Breast epithelium (tissue), 4 donors: ENCODE measurements at places on chromosomes 1 and 21. TPM values are rescaled to one million over a fixed set of nuclear protein-coding genes. Genes with fewer than 3 reads are reported as not detected.

TP73 gene
- total RNA-seq, result 0.66 TPM

LMX1A gene
- total RNA-seq, result not detected

DNA sequence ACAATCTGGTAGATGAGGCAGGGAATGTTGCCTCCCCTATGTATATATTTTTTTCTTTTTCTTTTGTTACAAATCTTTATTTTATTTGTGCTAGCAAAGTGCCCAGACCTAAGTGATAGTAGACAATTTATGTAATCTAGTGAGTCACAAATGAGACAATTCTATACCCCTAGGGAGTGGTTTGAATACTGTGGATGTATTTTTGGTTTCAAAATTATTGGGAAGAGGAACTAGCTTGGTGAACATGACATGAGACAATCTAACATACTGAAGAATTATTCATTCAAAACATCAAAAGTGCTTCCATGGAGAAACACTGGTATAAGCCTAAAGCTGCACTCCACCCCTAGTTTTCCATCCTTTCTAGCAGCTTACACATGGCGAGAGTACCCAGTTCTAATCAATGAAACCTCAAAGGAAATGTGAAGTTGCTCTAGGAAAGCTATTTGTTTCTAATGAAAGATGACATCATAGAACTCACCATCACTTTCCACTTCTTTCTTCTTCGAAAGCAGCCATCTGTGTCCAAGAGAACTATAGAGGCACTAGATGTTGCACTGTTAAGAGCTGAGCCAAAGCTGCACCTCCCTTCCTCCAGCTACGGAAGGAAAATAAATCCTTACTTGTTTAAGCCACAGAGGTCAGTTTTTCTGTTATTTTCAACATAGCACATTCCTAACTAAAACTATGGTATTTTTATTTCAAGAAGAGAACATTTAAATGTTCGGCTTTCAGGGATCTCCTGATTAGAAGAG lies 764.6 kb downstream of the LTN1 start:
- no peaks in the 10 kb centered on the region for H3K27me3 ChIP-seq
- DNase-seq, result no peak
- H3K36me3 ChIP-seq, result no peaks in the 10 kb centered on the region

DNA sequence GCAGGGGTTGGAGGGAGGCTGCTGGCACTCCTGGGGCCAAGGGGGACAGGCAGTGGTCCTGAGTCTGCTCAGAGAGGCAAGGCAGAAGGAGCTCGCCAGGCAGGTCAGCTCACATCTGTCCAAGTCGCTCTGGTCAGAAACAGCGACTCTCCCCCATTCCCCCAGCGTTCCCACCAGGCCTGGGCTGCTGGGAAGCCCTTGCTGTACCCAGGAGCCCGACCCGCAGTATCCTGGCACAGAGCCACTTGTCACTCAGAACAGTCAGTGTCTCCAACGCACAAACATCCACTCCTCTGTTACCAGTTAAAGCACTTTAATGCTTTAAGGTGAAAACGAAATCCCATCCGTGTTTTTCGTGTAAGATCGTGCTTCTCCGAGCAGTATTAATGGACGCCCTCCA lies 16.6 kb upstream of the CCDC27 start:
- no peaks in the 10 kb centered on the region for H3K4me1 ChIP-seq
- no peak for DNase-seq
- H3K36me3 ChIP-seq, result peaks cover 6% of the 10 kb centered on the region
- no peak overlapping the region for H3K4me3 ChIP-seq
- H3K27ac ChIP-seq, result no peak overlapping the region

GRCh38 chr1:231186356-231187115 lies 24.7 kb downstream of the TRIM67 start:
- peaks cover 45% of the 10 kb centered on the region for H3K27me3 ChIP-seq
- H3K4me3 ChIP-seq, result no peak overlapping the region
- H3K36me3 ChIP-seq, result no peaks in the 10 kb centered on the region
- H3K27ac ChIP-seq, result no peak overlapping the region
- no peak for DNase-seq

DNA sequence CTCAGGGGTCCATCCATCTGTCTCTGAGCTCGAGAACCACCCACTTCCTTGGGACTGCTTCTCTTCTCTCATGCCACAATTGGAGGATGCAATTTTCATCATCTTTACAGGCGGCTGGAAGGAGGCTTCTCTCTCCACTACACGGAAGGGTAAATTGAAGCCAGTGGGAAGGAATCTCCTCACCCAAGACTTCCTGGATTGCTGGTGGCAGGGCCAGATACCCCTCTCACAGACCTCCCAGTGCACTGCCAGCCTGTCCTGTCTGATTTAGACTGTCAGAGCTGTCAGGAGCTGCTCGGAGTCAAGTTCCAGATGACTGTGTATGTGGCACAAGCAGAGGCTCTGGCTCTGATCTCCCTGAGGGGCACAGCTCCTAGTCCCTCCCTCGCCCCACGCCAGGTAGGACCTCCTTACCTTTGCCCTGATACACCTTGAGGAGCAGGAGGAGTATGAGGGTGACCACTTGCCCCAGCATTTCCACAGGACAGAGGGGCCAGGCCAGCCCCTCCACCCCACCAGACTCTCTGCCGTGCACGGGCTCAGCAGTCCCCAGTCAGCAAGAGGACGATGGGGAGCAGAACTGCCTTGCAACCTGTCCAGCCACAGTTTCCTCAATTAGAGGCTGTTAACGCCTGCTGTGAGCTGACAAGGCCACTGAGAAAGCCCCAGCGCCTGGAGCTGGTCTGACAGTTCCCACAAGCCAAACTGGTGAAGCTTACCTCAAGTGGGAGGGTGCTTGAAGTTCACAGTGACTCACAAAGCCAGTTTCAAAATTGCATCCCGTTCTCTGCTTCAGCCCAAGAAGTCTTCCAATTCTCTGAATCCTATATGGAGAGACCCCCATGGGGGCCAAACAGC lies at the start of gene CD244:
Gene CD244, minus strand, starts transcription at position 685 of the 858 bp plus-strand sequence. Its CDS starts 210 bp downstream, at position 475.
- no peaks in the 10 kb centered on the region for H3K36me3 ChIP-seq
- no peaks in the 10 kb centered on the region for H3K27me3 ChIP-seq
- no peak within 1 kb of the TSS for H3K4me3 ChIP-seq
- DNase-seq, result no peak

DNA sequence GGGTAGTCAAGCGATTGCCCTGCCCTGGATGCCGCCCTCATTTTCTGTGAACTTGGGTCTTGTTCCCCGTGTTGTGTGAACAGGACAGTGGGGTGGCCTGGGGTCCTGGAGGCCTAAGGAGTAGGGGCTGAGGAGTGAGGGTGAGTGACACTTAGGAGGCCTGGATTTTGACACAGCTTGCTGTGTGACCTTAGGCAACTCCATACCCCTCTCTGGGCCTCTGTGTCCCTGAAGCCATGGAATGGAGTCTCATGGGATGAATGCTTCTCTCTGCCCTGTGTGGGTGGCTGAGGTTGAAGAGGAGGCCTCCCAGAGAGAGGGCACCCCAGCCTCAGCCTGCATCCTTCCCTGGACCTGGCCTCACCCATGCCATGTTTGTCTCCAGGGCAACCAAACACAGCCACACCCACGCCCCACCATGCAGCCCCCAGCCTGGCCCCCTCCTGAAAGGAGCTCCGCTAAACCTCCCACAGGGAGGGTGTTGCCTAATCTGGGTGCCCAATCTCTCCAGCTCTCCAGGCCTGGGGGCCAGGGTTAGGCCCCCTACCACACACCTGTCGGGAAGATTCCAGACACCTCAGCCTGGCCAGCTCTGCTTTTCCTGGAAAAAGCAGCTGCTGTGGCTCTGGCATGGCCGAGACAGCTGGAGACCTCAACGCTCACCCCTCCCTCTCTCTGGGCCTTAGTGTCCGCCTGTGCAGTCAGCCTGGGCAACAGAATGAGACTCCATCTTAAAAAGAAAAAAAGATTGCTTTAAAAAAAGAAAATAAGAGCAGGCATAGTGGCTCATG lies 9.9 kb downstream of the MYOM3 start:
- H3K4me3 ChIP-seq, result no peak overlapping the region
- peak; percentile 26 for DNase-seq
- no peaks in the 10 kb centered on the region for H3K27me3 ChIP-seq
- no peaks in the 10 kb centered on the region for H3K4me1 ChIP-seq
- no peaks in the 10 kb centered on the region for H3K36me3 ChIP-seq

- H3K4me1 ChIP-seq, result no peaks in the 10 kb centered on the region
- H3K4me3 ChIP-seq, result no peak overlapping the region
- no peaks in the 10 kb centered on the region for H3K36me3 ChIP-seq
- H3K27me3 ChIP-seq, result no peaks in the 10 kb centered on the region
- no peak for DNase-seq
- no peak overlapping the region for H3K27ac ChIP-seq
Observed at GRCh38 chr1:183191833-183192232, 5.8 kb downstream of the LAMC2 start.

DNA sequence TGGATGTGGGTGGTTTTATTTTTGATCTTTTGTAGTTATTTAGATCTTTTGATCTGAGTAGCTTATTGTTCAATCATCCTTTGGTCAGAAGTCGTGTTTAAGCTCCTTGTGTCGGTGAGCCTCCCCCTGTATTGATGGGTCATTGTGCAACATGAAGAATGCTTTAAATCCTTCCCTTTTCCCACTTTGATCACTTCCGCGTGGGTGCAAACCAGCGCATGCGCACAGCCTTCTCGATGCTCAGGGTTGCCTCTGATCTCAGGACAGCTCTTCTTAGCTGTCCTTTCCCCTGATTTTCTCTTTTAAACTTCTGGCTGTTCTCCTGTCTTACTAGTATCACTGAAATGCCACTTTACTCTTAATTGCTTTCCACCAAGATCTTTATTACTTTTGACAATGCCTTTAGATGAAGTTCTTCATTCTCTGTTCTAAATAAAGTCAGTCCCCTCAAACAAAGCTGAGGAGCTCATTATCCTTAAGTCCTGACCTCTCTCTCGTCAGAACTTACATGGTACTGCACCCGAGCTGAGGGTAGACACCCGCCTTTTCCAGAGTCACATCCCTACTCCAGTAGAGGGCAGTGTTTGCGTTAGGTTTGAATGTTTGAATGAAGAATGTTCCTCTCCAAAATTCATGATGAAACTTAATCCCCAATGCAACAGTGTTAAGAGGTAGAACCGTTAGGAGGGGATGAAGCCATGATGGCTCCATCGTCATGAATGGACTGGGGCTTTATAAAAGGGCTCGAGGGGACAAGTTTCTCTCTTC lies 547.9 kb upstream of the TMPRSS15 start:
- no peak overlapping the region for H3K27ac ChIP-seq
- H3K4me3 ChIP-seq, result no peak overlapping the region
- no peaks in the 10 kb centered on the region for H3K36me3 ChIP-seq
- no peaks in the 10 kb centered on the region for H3K27me3 ChIP-seq
- DNase-seq, result no peak

- H3K36me3 ChIP-seq, result peaks cover 10% of the 10 kb centered on the region
- no peak for DNase-seq
- no peaks in the 10 kb centered on the region for H3K4me1 ChIP-seq
- H3K27ac ChIP-seq, result no peak overlapping the region
Observed at GRCh38 chr21:32325706-32326105, 27.1 kb downstream of the MRAP start.

GRCh38 chr1:62327360-62328055 lies 8.3 kb upstream of the KANK4 start:
- DNase-seq, result no peak
- no peaks in the 10 kb centered on the region for H3K4me1 ChIP-seq
- H3K4me3 ChIP-seq, result no peak overlapping the region
- H3K27ac ChIP-seq, result no peak overlapping the region
- no peaks in the 10 kb centered on the region for H3K36me3 ChIP-seq
- no peaks in the 10 kb centered on the region for H3K27me3 ChIP-seq

DNA sequence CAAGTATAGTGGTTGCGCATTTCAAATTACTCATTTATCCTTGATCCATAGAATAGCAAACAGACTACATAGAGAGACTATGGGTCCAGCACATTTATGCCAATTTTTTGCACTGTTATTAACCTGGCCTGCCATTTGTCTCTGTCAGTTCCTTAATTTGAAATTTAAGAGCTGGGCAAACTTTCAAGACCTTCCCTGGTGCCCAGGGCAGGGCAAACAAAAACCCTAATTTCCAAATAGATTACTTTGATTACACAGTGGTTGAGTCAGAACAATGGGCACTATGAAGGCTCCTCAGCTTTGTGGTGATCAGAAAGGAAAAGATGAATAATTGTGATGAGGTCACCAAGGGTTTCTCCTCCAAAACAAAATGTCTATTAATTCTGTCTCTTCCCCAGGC lies 80.6 kb downstream of the TNFSF18 start:
- no peaks in the 10 kb centered on the region for H3K27me3 ChIP-seq
- H3K4me1 ChIP-seq, result no peaks in the 10 kb centered on the region
- H3K27ac ChIP-seq, result no peak overlapping the region
- DNase-seq, result no peak

DNA sequence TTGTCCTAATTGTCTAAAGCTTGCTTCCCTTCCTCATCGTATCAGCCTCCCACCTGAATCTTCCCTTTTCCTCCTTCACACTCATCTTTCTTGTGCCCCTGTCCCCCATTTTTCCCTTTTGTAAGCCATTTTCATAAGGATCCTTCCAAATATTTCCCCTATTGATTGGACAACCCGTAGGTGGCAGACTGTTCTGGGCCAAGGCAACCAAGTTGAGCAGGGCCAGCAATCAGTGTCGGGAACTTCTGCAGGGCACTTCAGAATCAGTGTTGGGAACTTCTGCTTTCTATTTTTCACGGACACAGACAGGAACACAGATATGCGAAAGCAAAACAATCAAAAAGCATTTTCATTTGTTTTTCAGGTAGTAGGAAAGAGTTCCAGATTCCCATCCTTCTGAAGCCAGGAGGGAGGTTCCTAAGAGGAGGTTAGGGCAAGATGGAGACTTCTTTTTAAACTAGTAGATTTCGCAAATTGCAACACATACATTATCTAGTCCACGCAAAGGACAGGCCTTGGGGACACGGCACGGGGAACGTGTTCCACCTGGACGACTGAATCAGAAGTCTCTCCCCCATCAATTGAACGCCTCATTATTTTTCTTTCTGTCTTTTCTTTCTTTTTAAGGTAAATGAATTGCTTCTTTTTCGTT lies 691 bp upstream of the MPZL1 start:
- H3K4me3 ChIP-seq, result peak overlapping the region; percentile 96
- H3K36me3 ChIP-seq, result no peaks in the 10 kb centered on the region
- no peaks in the 10 kb centered on the region for H3K4me1 ChIP-seq
- DNase-seq, result no peak
- peak overlapping the region; percentile 92 for H3K27ac ChIP-seq
- H3K27me3 ChIP-seq, result no peaks in the 10 kb centered on the region

DNA sequence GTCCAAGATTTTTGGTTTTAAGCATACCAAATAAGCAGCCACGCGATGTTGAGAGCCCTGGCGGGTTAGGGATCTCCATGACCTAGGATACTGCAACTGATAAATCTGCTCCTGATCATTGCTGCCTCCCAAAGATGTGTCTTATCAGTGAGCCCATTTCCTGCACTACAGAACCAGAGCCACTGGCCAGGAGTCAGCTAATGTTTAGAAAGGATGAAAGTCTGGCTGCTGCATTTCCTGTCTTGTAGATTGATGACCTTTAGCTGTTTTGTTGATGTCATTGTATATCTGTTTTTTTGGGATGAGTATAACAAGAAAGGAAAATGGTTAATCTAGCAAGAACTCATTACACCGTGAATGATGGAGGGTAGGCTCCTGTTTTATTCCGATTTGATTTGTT lies 74.5 kb downstream of the C1orf21 start:
- no peak for DNase-seq
- H3K36me3 ChIP-seq, result no peaks in the 10 kb centered on the region
- H3K27ac ChIP-seq, result no peak overlapping the region
- no peaks in the 10 kb centered on the region for H3K27me3 ChIP-seq
- no peaks in the 10 kb centered on the region for H3K4me1 ChIP-seq

- DNase-seq, result no peak
- H3K36me3 ChIP-seq, result no peaks in the 10 kb centered on the region
- H3K27ac ChIP-seq, result no peak overlapping the region
- H3K4me3 ChIP-seq, result no peak overlapping the region
Observed at GRCh38 chr1:56824938-56825337, 5.7 kb upstream of the FYB2 start.

- no peaks in the 10 kb centered on the region for H3K27me3 ChIP-seq
Observed at GRCh38 chr1:227543283-227544066, 19.9 kb upstream of the ZNF678 start.
